ENCODE measurements at places on chromosomes 16 and 17. TPM values are rescaled to one million over a fixed set of nuclear protein-coding genes. Genes with fewer than 3 reads are reported as not detected.

- no peak for DNase-seq
Observed at GRCh38 chr17:58238147-58238634, at the start of gene LPO. TSS of gene LPO (plus strand) at chr17:58238584. CDS start at chr17:58242980, 4,396 bp downstream.

GRCh38 chr16:81679721-81680430, 99.2 kb upstream of the PLCG2 start:
- DNase-seq, result no peak

DNA sequence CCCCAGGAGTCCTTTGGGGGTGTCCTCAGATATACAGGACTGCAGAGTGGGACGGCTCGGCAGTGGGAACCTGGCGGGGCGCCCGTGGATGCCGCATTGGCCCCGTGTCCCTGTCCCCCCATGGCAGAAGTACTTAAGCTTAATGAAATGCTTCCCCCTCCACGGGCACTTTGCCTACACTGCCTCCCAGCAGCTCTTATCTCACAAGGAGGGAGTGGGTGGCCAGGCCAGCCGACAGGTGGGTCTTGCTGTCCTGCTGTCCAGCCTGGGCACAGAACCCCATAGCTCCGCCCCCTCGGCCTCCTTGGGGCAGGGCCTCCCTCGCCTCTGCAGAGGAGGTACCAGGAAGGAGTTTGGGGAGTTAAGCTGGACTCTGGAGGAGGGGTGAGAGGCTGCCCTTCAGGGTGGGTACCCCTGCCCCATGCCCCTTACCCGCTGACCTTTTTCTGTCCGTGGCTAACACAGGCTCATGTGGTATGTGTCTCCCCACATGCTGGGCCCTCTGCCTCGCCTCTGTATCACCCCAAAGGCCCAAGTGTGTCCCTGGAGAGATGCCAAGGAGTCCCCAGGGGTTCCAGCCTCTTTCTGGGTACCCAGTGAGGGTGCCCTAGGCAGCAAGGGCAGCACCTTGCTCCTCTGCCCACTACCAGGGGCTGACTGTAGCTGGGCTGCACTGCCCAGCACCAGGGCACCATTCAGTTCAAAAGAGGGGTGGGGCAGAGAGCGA, 8.7 kb downstream of the THRA start:
- DNase-seq, result peak; percentile 83

SLC52A1 gene
- total RNA-seq, result not detected

DNA sequence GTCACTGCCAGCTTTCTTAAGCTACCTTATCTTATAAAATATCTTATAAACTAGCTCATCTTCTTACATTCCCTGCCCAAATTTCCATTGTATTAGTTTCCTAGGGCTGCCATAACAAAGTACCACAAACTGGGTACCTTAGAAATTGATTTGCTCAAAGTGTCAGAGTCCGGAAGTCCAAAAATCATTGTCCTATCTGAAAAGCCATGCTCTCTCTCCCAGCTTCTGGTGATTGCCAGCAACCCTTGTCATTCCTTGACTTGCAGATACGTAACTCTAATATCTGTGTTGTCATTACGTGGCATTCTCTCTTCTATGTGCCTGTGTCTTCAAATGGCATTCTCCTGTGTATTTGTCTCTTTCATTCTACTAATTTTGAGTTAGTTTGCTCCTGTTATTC, 2.3 kb upstream of the ABCA10 start:
- DNase-seq, result no peak

ABR gene
- total RNA-seq, result 184 TPM

GRCh38 chr17:82143333-82143732, 45.3 kb upstream of the FASN start:
- no peak for DNase-seq

DNA sequence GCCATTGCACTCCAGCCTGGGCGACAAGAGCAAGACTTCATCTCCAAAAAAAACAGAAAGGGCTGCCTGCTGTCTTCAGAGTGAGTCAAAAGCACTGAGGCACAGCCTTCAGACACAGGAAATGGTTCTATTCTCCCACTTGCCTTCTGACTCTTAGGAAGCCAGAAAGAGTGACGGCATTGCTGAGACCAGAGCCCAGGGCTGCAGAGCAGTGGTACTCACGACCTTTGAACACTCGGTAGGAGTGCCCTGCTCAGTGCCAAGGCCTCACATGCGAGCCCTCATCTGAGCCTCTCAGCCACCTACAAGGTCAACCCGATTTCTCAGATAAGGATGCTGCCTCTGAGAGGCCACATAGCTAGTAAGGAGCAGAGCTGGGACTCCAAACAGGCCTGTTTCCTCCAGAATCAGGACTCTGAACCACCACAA, 3.5 kb upstream of the ITGAE start:
- DNase-seq, result no peak
